WTC11 (cell line): ENCODE measurements at places on chromosomes 16 and 17. TPM values are rescaled to one million over a fixed set of nuclear protein-coding genes. Genes with fewer than 3 reads are reported as not detected.

DNA sequence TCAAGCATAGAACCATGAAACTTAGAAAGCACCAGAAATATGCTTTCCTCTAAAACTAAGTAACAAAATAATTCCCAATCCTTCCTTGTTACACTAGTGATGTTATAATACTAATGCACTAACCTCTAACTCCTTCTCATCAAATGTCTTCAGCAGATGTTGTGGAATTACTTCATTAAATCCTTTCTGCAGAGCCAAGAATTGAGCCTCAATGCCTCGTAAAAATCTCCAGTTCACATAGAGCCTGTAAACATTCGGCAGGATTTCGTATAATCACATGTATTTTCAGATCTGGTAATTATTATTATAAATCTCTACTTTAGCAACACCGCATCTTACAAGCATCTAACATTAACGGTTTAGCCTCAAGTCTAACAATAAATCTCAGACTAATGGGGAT lies 44.7 kb downstream of the CEP95 start:
- H3K4me3 ChIP-seq = no peak overlapping the region
- peaks cover 7% of the 10 kb centered on the region for H3K36me3 ChIP-seq
- no peaks in the 10 kb centered on the region for H3K27me3 ChIP-seq
- peaks cover 18% of the 10 kb centered on the region for H3K4me1 ChIP-seq
- H3K27ac ChIP-seq = peak overlapping the region; percentile 15; the same call in 1 of the 2 replicates

DNA sequence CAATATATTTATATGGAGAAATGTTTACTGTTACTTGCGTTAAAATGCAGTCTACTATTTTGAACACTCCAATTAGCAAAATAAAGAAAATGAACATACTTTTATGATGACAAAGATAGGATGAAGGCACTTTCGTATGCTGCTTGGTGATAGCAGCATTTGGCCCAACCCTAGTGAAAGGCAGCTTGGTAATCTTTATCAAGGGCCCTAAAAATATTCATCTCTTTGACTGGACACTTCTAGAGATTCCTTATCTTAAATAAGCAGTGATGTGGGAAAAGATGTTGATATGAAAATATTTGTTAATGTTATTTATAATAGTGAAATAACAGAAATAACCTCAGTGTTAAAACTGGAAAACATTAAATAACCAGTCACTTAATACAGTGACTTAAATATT lies 79.4 kb downstream of the NF1 start:
- no peak overlapping the region for H3K27ac ChIP-seq
- no peak overlapping the region for H3K4me3 ChIP-seq
- H3K4me1 ChIP-seq = no peaks in the 10 kb centered on the region
- no peaks in the 10 kb centered on the region for H3K27me3 ChIP-seq
- DNase-seq = no peak
- peaks cover 12% of the 10 kb centered on the region for H3K36me3 ChIP-seq

GRCh38 chr17:80394629-80395216 lies 20.2 kb upstream of the ENDOV start:
- DNase-seq = no peak
- H3K4me1 ChIP-seq = peaks cover 9% of the 10 kb centered on the region
- H3K27ac ChIP-seq = no peak overlapping the region
- no peak overlapping the region for H3K4me3 ChIP-seq
- peaks cover 18% of the 10 kb centered on the region for H3K27me3 ChIP-seq

TBC1D28 gene
- 0.09 to 0.15 TPM in 2 of 3 replicates, not detected in the other for total RNA-seq

DNA sequence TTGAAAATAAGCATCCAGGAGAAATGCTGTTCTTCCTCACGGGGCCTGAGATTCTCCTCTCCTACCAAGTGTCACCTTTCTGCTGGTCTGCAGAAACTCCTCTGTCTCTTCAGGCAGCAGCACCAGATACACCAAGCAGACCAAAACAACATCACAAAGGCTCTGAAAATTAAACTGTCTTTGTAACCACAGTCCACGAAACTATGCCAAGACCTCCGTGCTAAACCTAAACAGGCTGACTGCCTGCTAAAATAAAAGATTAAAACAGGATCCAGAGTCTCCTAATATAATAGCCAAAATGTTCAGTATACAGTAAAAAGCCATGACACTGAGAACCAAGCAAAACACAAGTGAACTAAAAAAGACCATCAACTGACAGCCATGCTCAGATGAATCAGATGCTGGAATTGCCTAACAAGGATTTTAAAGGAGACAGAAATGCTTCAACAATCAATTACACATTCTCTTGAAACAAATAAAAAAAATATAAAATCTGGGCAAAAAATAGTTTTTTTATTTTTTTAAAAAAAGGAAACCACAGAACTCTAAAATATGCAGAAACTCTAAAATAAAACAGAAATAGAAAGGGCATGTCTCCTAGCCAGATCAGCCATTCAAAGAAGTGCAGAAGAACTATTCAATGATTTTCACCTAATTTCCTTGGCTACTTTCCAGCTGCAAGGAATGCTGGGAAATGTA lies 50.3 kb upstream of the TOX3 start:
- peaks cover 8% of the 10 kb centered on the region for H3K4me1 ChIP-seq
- H3K36me3 ChIP-seq = no peaks in the 10 kb centered on the region
- DNase-seq = no peak
- no peaks in the 10 kb centered on the region for H3K27me3 ChIP-seq
- H3K27ac ChIP-seq = no peak overlapping the region
- no peak overlapping the region for H3K4me3 ChIP-seq

DNA sequence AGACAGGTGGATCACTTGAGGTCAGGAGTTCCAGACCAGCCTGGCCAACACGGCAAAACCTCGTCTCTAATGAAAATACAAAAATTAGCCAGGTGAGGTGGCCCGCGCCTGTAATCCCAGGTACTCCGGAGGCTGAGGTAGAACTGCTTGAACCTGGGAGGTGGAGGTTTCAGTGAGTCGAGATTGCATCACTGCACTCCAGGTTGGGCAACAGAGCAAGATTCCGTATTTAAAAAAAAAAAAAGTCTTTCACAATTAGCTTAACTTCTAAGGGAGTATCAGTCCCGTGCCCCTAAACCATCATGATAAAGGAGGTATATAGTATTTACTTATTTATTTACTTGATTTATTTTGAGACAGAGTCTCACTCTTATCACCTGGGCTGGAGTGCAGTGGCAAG lies 3.4 kb upstream of the MEFV start:
- no peak overlapping the region for H3K4me3 ChIP-seq
- no peak for DNase-seq
- no peaks in the 10 kb centered on the region for H3K36me3 ChIP-seq
- H3K27ac ChIP-seq = no peak overlapping the region
- H3K4me1 ChIP-seq = peaks cover 6% of the 10 kb centered on the region; the same call in 1 of the 2 replicates

SLC52A1 gene
- total RNA-seq = 0.78 to 1.1 TPM (median 0.99 TPM) in 3 replicates

GRCh38 chr17:66782851-66783250 lies 52.1 kb upstream of the CACNG5 start:
- 0 out of 2 replicates have a peak overlapping the region, but pooled peaks have one; percentile 17 for H3K27ac ChIP-seq
- peaks cover 61% of the 10 kb centered on the region for H3K4me1 ChIP-seq
- H3K27me3 ChIP-seq = no peaks in the 10 kb centered on the region
- H3K4me3 ChIP-seq = no peak overlapping the region

DNA sequence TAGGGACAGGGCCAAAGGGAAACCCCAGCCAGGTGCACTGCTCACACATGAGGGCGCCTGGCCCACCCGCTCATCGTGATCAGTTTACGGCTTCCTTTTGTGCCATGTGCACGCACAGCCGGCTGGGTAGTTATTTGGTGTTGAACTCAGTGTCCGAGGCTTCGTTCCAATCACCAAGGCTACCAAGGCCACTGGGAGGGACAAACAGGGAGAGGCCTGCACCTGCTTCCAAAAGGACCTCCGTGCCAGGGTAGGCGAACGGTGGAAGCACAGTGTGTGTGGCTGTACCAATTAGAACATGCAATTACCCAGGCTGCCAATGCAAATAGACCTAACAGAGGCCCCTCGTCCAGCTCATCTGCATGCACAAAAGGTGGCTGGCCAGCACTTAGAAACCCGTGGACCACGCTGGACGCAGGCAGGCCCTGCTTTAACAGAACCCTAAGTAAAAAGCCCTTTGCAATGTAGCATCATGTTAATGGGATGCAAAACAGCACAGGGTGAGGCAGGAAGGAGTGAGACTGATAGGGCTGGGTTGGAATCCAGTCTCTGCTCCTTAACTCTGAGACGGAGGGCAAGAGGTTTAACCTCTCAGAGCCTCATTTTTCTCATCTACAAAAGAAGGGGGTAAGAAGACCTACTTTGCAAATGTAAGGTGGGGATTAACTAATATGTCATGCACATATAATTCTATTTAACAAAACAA lies 204.0 kb downstream of the XYLT1 start:
- H3K27me3 ChIP-seq = no peaks in the 10 kb centered on the region
- no peak for DNase-seq
- peaks cover 23% of the 10 kb centered on the region for H3K4me1 ChIP-seq
- no peaks in the 10 kb centered on the region for H3K36me3 ChIP-seq
- H3K4me3 ChIP-seq = no peak overlapping the region

ATPAF2 gene
- total RNA-seq = 32.2 to 36.8 TPM (median 33.5 TPM) in 3 replicates

DNA sequence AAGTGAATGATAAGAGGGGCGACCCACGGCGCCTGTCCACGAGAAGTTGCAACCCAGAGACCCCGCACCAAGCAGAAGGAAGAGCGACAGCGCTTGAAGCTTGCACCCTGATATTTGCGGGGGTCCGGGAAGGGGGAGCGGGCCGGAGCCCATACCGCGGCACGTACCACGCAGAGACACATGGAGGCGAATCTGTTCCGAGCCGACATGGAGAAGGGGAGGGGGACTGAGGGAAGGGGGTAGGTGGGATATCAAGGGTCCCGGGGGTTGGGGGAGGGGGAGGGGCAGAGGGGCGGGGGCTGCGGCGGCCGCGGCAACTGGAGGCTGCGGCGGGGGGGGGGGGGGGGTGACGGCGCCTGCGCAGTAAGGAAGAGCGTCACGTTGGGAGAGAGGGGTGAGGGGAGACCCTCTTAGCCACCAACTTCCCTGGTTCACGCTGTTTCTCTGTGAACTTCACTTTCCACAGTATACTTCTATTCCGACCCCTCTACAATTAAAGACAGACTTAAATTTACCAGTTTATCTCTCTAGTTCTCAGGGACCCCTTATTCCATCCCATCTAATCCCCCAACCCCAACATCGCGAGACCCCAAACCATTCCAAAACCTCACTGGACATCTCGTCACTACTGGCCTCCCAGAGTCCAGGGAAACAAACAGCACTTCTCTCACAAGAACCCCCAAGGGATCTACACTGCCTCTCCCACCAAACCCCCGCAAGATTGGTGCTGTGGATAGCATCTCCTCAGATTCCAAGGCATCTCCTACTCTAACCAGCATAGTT lies 8.0 kb downstream of the DLG4 start:
- peak overlapping the region; percentile 7; the same call in 1 of the 2 replicates for H3K27ac ChIP-seq
- peak overlapping the region; percentile 74 for H3K4me3 ChIP-seq
- H3K4me1 ChIP-seq = peaks cover 61% of the 10 kb centered on the region
- DNase-seq = no peak

DNA sequence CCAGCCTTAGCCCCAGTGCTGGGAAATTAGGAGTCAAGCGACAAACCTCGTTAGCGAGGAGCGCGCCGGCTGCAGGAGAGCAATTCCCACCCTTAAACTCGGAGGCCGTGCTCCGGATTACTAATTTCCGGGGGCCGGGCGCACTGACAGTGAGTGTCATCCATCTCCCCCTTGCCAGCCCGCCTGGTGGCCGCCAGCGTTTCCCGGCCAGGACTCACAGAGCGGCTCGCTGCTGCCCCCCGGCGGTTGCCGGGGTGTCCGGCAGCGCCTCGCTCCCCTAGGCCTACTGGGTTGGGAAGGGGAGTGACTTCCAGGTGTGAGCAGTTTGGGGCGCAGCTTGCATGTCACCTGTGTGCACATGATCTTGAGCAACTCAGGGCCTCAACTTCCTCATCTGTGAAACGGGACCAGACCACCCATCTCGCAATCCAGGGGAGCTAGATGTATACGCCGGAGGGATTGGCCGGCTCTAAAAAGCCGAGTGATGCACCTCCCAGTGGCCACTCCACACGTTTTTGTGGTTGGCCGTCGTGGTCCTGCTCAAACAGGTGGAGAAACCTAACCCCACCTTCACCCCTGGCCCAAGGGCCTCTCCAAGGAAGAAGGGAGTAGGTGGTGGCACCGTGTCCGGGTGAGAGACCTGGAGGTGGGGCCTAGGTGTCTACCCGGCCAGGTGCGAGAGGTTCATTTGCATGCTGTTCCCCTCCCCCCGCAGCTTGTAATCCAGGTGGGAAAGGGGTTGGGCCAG lies 2.5 kb upstream of the GSE1 start:
- peaks cover 49% of the 10 kb centered on the region for H3K4me1 ChIP-seq
- H3K27me3 ChIP-seq = peaks cover 17% of the 10 kb centered on the region
- DNase-seq = peak; percentile 94
- no peaks in the 10 kb centered on the region for H3K36me3 ChIP-seq

DNA sequence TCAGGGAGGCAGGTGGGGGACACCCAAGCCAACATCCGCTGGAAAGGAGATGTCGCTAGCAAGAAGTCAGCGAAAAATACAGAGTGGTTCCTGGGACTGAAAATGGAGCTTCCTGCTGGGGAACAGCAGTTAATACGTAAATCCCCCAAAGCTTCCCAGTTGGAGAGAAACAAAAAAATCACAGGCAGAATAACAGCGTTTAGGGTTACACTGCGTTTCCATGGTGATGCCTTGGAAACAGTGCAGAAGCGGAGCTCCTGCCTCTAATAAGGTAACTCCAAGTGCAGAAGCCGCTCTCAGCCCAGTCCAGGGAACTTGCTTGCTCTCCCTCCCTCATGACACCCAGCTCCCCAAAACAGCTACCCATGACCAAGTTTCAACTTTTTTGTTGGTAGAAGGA lies 73.4 kb downstream of the PLD6 start:
- H3K4me3 ChIP-seq = no peak overlapping the region
- DNase-seq = no peak
- peaks cover 9% of the 10 kb centered on the region for H3K36me3 ChIP-seq
- H3K4me1 ChIP-seq = 0 out of 2 replicates have a peak, but pooled peaks cover 4% of the 10 kb centered on the region
- no peak overlapping the region for H3K27ac ChIP-seq
- no peaks in the 10 kb centered on the region for H3K27me3 ChIP-seq

- H3K4me1 ChIP-seq = 0 out of 2 replicates have a peak, but pooled peaks cover 8% of the 10 kb centered on the region
- no peaks in the 10 kb centered on the region for H3K27me3 ChIP-seq
- H3K4me3 ChIP-seq = no peak overlapping the region
- H3K36me3 ChIP-seq = no peaks in the 10 kb centered on the region
These were observed 131.9 kb upstream of the GSE1 start for GRCh38 chr16:85481206-85481605.

- H3K4me3 ChIP-seq = no peak overlapping the region
- H3K27me3 ChIP-seq = no peaks in the 10 kb centered on the region; the same call in 1 of the 2 replicates
- H3K4me1 ChIP-seq = peaks cover 5% of the 10 kb centered on the region
- 0 out of 2 replicates have a peak overlapping the region, but pooled peaks have one; percentile 22 for H3K27ac ChIP-seq
These were observed 46.0 kb downstream of the TMC5 start for GRCh38 chr16:19463468-19464315.

GRCh38 chr16:1458977-1459341 lies 14.6 kb upstream of the CCDC154 start:
- DNase-seq = no peak
- no peaks in the 10 kb centered on the region for H3K27me3 ChIP-seq
- H3K27ac ChIP-seq = no peak overlapping the region
- H3K36me3 ChIP-seq = no peaks in the 10 kb centered on the region

DNA sequence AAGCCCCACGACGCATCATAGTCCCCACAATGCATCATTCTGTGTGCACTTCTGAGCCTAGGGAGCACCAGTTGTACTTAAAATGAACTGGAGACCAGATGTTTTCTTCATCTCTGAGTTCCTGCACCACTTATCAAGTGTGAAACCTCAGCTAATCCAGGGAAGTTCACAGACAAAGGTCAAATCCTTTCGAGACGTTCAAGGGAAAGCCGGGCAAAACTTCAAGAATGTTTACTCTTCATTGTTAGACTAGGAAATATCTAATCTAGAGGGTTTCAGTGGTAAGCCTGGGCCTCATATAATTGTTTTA lies 4.6 kb upstream of the PMP22 start:
- DNase-seq = no peak
- no peaks in the 10 kb centered on the region for H3K4me1 ChIP-seq
